Left ventricle myocardium inferior (tissue), 1 donor: ENCODE measurements at places on chromosomes 3 and 15.
A peak's percentile ranks its signal among the peaks of the same experiment; 100 is the strongest.

DNA sequence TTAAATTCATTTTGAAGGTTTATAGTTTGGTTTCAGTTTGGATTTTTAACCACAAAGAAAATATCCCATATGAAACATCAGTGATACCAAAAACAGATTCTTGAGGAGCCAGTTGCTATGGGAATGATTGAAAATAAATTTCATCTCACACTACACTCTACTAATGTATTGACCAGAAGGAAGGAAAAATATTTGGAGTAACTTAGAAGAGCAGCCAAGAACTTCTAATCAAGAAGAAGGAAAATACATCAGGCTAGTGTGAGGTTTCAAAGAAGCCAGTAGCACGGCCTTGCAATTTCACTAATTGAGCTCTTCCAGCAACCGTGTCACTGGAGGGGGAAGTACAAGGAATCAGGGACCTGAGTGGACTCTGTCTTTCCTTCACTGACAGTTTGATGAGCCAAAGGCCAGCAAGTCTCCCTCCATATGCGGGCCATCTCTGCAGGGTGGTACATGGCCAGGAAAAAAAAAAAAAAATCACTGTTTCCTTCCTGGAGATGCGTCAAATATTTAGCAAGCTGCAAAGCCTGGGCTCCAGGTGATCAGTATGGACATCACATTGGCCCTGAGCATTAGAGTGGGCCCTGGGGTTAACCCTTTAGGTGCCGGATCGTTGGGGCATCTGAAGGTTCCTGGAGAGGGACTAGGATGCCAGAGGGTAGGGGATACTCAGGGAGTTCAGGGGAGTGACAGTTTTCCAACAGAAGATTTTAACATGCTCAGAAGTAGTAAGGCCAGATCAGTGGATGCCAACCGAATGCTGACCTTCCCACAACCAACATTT lies 37.1 kb downstream of the SLC12A8 start:
- no peak for DNase-seq

- no peak for DNase-seq
Measured at GRCh38 chr15:37773111-37773860, 161.2 kb upstream of the TMCO5A start.

DNA sequence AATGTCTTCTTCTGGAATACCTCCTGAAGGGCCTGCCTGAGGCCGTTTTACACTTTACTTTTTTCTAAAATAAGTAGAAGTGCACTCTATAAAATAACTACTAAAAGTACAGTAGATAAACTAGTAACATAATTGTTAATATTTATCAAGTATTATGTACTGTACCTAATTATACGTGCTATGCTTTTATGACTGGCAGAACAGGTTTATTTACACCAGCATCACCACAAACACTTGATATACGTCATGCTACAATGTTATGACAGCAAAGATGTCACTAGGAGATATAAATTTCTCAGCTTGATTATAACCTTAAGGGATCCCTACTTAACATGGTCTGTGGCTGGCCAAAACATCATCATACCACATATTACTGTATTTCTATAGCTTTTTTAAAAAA lies 29.4 kb downstream of the DLG1 start:
- DNase-seq: no peak

- peak; percentile 77 for DNase-seq
Measured at GRCh38 chr3:155382396-155383042, 89.0 kb upstream of the STRIT1 start.

- no peak for DNase-seq
Measured at GRCh38 chr3:162774613-162775100, 1278.0 kb downstream of the OTOL1 start.

- DNase-seq: no peak
Measured at GRCh38 chr3:40924559-40925141, 274.7 kb upstream of the CTNNB1 start.

GRCh38 chr15:40289140-40289775 lies 6.4 kb upstream of the ANKRD63 start:
- DNase-seq: no peak

DNA sequence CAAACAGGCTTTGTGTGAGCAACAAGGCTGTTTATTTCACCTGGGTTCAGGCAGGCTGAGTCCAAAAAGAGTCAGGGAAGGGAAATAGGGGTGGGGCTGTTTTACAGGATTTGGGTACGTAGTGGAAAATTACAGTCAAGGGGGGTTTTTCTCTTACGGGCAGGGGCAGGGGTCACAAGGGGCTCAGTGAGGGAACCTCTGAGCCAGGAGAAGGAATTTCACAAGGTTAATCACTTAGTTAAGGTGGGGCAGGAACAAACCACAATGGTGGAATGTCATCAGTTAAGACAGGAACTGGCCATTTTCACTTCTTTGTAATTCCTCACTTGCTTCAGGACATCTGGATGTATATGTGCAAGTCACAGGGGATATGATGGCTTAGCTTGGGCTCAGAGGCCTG lies 1592.8 kb upstream of the GBE1 start:
- no peak for DNase-seq

- DNase-seq: no peak
Measured at GRCh38 chr15:52749258-52749657, 40.9 kb downstream of the ONECUT1 start.

DNA sequence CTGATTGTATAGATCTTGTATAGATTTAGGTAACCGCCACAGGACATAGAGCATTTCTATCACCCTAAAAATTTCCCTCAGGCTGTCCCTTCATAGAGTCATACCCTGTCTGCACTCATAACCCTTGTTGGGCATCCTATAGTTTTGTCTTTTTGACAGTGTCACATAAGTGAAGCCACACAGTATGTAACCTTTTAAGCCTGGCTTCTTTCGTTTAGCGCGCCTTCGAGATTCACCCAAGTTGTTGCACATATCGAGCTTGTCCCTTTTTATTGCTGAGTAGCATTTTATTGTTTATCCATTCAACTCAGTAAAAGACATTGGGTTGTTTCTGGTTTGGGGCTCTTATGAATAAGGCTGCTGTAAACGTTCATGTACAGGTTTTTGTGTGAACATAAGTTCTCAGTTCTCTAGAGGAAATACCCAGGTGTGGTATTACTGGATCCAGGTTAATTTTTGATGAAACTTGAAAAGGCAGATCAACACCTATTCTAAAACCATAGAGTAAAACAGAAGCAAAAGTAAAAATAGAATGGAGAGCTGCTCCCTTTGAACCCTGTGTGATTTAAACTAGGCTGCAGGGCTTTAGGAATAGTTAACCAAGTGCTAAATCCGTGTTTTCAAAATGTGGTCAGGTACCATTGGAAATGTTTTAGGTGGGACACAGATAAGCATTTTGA lies 49.5 kb downstream of the CD86 start:
- no peak for DNase-seq

DNA sequence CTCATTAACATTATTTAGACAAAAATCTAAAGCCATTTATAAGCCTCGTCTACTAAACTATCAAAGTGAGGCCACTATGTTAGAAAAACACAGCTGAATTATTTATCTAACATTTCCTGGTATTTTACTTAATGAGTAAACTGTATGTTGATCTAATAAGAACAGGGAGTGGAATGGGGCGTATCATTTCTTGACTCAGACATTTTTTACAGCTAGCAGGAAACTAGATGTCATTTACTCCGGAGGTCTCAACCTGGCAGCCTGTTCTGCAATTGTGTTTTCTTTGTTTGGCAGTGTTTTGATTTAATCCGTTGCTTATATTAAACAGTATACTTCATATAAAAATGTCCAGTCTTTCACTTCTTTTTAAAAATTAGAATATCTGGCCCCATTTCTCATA lies 79.1 kb upstream of the ABI3BP start:
- no peak for DNase-seq

DNA sequence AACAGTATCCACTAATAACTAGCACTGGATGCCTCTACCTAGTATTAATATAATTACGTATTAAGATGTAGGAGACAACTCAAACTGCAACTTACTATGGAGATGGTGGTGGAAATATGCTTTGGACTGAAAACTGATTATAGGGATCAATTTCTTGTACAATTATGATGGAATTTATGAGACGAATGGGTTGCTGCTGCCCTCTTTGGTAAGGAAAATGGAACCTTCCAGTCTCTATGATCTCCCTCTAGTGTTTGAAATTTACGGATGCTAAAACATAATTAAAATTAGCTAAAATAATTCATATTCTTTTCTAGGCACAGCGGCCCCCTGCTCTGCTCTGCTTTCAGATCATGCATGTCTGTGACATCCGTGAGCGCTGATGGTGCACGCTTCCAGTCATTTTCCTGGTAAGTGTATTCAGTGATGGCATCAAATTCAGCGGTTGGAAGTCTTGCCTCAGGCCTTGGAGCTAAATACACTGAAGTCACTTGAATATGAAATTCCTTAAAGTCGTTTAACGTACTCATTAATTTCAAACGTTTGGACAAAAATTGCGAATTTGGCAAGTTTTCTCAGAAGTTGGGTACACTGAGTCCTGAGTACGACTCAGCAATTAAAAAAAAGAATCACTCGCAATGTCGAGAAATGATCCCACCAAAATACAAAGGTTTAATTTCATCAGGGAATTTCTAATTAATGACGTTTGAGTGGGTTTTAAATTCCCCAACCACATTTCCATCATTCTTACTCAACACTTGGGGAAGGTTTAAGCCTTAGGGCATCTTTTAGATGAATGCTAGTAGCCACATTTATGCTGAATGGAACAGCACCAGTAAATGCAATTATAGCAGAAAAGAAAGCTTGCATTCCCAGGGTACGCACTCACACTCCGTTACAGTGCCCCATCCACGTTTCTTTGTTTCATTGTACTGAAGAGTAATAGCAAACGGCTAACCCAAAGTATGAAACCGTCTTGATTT lies 132.6 kb downstream of the NR2F2 start:
- DNase-seq: no peak

DNA sequence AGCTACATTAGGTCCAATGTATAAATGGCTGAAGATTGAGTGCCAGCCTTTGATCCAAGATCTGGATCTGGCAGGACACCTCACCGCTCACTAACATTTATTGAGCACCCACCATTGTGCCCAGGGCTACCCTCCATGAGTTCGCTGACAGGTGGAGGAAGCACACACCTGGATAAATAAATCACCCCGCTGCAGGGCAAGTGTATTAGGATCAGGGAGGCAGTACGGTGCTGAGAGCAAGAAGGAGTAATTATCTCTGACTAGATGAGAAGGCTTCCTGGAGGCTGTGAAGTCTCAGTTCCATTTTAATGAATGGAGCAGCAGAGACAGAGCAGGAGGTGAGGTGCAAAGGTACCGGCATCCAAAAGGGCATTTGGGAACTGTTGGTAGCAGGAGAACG lies 104.1 kb downstream of the LIPC start:
- DNase-seq: no peak

GRCh38 chr3:69266585-69266984 lies 119.3 kb downstream of the FRMD4B start:
- no peak for DNase-seq

GRCh38 chr15:69553686-69554085 lies 101.1 kb downstream of the RPLP1 start:
- no peak for DNase-seq

- no peak for DNase-seq
Measured at GRCh38 chr3:128078322-128078721, 26.1 kb downstream of the SEC61A1 start.

DNA sequence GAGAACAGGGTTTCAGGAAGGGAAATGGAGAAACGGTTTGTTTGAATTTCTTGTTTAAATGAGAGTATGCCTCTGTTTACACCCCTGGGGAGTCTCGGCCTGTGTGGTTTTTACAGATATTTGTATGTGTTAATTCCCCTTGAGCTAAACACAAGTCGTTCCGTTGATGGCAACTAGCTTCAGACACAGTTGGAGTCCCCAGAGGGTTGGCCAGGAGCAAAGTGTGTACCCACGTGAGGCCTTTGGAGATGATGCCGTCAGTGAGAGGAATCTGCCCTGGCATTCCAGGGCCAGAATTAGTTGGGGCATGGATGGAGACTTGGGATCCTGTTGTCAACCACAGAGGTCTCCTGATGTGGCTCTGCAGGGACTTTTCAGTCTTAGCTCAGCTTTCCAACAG lies 44.0 kb downstream of the CEMIP start:
- no peak for DNase-seq

DNA sequence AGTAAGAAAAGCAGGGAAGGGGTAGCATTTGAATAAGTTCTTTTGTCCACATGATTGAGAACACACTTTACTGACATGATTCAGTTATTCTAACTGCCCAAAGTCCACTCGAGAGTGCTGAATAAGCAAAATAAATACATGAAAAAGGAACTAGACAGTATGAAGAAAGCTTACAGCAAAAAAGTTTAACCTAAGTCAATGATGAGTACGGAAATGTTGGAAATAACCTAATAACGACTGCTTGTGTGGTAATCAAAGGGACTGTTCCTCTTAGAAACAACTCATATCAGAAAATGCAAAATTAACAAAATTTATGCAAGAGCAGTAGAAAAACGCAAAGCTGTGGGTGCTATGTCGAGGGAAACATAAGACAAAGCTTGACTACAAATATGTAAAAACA lies 36.6 kb downstream of the DMXL2 start:
- no peak for DNase-seq

DNA sequence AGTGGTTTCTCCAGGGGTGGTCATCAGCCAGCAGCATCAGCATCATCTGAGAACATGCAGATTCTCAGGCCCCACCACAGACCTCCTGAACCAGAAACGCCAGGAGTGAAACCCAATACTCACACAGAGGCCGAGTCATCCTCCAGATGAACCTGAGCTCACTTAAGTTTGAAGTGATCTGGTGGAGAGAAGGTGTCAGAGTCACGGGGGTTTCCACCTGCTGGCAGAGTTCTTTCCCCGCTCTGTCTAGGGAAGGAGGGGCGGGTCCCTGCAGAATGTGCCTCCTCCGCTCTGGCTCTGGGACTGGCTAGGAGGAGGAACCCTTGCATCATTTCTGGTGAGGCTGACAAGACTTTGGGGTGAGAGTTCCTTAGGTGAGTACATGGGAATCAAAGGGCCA lies 13.3 kb upstream of the KIF23 start:
- DNase-seq: no peak

DNA sequence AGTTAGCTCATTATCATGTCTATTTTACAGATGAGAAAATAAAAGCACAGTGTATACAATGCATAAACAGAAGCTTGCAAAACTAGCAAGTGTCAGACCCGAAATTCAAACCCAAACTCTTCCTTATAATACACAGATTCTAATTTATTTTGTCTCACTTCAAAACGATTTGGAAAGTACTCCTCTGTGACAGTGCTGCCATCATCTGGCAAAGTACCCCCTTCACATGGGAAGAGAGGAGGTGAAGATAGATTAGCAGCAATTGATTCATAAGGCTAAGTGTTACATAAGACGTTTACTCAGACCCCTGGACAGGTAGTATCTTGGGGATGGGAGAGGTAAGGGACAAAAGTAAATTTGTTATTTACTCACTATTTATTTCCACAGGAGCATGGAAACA lies 744.0 kb upstream of the SGO1 start:
- DNase-seq: no peak
